Colonic mucosa (tissue), 4 donors: ENCODE measurements at places on chromosomes 5 and 9.

DNA sequence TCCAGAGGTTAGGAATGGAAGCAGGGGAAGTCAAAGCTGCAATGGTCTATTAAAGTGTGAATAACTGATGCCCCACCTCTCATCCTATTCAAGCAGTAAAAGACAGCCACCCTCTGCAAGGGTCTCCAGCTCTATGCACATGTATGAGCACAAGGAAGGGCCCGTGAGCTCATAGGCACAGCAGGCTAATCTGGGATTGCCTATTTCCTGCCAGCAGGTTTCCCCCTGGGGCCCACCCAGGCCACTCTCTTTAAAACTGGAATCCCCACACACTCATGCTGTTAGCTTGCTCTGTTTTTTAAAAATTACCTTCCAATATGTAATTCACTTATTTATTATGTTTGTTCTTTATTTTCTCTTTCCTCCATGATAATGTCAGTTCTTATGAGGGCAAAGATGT is 48.7 kb upstream of the ZNF366 start:
- no peak for DNase-seq

- DNase-seq: no peak
Observed at GRCh38 chr9:129938291-129938979, 103.2 kb downstream of the USP20 start.

- no peak for DNase-seq
Observed at GRCh38 chr9:123561046-123561445, 205.0 kb downstream of the CRB2 start.

GRCh38 chr5:55600497-55601203 is 65.9 kb upstream of the PLPP1 start:
- DNase-seq: peak; percentile 38

GRCh38 chr5:1129711-1130055 is 17.8 kb upstream of the SLC12A7 start:
- peak; percentile 87 for DNase-seq

GRCh38 chr5:119409235-119409815 is 43.0 kb upstream of the HSD17B4 start:
- DNase-seq: no peak

DNA sequence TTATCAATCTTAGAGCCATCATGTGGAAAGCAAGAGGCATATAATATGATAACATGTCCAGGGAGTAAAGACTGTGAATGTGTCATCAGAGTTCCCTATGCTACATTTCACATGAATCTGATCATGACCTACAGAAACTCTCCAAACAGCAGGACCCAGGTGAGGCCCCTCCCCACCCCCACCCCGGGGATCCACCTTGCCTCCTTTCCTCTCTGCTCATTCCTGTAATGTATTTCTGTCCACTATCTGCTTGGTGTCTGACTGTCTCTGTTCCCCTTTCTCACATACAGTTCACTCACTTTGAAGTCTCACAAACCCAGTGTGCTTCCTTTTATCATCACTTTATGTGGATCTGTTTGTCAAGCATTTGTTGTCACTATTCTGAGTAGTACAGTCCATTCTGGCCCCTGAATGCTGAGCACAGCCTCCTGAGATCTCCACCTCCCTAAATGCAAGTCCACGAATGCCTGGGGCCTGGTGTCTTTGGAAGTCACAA is 76.4 kb upstream of the SMARCA2 start:
- no peak for DNase-seq

DNA sequence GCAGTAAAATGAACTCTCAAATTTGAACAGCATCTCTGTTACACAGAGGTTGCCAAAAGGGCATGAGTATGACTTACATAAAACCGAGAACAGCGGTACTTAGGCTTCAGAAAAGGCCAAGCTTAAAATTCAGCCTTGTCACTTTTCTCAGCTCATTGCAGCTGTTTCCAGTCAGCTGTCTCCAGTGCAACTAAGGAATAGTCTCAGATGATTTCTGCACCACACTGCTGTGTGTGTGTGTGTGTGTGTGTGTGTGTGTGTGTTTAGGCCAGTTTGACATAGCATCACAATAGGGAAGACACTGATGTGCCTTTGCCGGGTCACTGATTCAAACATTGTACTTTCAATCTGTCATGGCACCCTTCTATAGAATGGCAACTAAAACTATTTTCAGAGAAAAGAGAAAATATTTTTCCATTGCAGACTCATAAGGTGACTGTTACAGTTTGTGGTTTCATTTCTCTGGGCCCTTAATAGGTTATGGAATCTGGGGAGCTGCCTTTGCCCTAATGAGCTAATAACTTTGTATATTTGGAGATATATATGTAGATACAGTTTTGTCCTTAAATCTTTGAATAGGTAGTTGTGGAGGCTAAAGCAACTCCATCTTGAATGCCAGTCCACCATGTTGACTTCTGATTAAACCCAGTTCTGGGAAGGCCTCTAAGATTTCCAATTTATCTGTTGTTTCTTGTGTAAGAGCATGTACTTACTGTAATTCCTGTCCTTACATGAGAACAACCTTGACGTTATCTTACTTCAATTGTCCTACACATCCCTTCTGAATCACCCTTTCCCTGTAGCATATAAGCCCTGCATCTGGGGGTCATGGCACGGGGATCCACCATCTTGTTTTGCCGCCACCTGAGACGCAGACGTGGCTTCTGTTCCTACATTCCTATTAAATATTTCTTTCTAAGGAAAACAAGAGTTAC is 4.5 kb downstream of the LSM11 start:
- DNase-seq: no peak

GRCh38 chr9:94896512-94896911 is 170.0 kb downstream of the AOPEP start:
- no peak for DNase-seq

GRCh38 chr9:134607971-134608370 is 33.6 kb upstream of the COL5A1 start:
- no peak for DNase-seq

DNA sequence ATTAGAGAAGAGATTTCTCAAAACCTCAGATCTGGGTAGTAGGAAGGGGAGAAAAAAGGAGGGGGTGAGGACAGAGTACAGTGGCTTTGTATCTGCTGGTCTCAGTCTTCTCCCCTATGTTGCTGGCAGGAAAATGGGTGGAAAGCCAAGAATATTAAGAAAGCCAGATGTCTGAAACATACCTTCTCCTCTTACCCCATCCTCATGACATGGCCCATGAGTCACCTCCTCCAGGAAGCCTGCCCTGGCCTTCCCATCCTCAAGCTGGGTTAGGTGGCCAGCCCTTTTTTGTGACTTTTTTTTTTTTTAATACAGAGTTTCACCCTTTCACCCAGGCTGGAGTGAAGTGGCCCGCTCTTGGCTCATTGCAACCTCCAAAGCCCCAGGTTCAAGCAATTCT is 61.8 kb downstream of the ABCA1 start:
- no peak for DNase-seq

- DNase-seq: no peak
Observed at GRCh38 chr9:13179257-13179656, 100.2 kb downstream of the MPDZ start.

- DNase-seq: no peak
Observed at GRCh38 chr5:14488709-14489108, 92.9 kb upstream of the OTULINL start.

DNA sequence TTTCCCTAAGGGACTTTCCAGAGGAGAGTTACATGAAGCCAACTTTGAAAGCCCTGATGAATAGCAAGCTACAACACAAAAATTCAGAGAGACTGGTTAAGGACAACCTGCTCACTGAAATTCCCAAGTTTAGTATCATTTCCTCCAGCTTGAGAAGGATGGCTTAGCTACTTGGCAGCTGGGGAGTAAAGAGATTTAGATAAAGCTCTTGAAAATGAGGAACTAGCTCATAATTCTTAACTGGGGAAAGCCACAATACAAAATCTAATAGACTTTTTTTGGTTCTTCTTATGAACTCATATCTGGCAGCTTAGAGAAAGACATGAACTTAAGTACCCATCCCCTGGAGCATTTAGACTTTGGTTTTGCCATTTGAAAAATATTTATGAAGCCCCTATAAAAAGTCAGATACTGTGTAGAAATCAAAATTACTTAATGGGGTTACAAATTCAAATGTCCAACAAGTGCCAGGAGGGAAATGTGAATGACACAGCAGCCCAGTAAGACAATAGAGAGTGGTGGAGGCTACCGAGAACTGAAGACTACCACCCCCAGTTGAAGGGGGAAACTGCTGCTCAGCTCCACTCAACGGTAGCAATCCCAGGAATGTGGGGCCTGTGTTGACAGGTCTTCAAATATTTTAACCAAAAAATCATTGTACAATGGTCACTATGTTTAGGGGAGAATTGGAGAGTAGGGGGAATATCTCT is 79.4 kb upstream of the ADRB2 start:
- DNase-seq: no peak

DNA sequence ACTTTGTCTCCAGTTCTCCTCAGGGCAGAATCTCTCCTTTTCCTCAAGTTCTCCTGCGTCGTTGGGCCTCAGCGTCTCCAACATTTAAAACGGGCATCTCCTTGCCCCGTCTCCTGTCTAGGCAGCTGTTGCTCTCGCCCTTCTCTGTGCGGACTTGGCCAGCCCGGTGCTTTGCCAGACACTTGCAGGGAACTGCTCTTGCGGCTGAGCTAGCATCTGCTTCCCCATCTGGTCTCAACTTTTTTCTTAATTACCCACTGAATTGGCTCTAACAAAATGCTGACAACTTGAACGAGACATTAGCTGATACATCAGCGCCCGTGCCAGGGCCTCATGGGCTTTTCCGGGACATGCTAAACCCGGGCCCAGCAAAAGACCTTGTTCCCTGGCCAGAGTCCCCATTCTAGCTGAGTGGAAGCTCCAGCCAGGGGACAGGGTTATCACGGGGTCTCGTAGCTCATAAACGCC is 25.1 kb downstream of the ZNF618 start:
- no peak for DNase-seq

- DNase-seq: no peak
Observed at GRCh38 chr9:29209748-29210291, 1636.5 kb upstream of the C9orf72 start.

DNA sequence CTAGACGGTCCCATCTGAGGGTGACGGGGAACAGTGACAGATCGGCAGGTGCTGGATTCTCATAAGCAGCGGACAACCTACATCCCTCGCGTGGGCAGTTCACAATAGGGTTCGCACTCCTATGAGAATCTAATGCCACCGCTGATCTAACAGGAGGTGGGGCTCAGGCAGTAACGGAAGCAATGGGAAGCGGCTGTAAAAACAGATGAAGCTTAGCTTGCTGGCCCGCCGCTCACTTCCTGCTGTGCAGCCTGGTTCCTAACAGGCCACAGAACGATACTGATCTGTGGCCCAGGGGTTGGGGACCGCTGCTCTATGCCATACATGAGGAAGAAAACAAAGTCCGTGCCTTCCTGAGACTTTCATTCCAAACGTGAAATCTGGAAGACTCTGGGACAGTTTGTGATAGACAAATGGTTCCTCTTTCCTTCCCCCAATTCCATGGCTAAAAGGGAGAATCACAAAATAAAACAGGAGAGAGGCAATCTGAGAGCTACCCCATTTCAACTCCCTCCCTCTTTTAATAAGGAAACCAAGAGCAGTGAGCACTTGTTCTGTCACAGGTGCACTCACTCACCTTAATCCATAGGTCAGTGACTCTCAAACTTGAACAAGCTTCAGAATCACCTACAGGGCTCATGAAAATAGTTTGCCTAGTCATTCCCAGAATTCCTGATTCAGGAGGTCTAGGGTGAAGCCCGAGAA is 12.1 kb downstream of the PDCL start:
- DNase-seq: peak; percentile 31
